HT1080 (cell line): ENCODE measurements at places on chromosomes 5 and 9.

- peak; percentile 100 for DNase-seq
Measured at GRCh38 chr5:167699432-167699831, 592.0 kb upstream of the WWC1 start.

GRCh38 chr5:138772986-138773594, 19.9 kb downstream of the CTNNA1 start:
- DNase-seq, result no peak

DNA sequence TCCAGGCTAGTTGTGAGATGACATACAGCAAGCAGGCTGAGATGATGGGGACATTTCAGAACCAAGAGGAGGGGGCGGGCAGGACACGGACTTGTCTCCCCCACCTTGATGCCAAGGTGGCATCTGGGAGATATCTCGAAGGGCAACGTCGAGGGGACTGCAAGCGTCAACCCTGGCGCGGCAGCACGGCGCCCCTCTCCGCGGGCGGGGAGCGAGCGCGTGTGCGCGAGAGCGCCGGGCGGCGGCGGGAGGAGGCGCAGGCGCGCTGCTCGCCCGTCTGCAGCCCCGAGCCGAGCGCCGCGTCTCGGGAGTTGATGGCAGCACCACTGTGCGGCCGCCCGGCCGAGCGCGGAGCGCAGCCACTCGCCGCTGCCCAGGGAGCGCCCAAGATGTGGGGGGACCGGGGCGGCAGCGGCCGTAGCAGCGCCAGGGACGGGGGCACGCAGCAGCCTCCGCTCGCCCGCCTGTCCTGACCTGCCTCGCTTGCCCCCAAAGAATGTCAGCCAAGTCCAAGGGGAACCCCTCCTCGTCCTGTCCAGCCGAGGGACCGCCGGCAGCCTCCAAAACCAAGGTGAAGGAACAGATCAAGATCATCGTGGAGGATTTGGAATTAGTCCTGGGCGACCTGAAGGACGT, at the start of gene PRR16:
Gene PRR16, plus strand, starts transcription at position 310 of the 636 bp plus-strand sequence.
- DNase-seq, result peak; percentile 63

DNA sequence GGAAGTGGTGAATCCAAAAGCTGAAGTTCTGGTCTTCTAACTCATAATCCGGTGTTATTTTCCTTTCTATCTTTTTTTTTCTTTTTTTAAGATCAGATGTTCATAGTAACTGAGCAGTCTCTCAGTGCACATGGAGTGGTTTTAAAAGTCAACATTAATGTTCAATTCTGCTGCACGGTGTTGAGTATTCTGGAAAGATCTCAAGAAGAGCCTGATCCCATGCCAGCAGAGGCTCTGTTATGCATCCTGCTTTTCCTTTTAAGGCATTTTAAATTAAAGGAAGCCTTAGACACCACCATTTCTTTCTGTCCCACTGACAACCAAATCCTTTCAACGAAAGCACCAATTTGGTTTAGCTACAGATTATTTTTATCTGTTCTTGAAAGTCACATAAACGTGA, 33.4 kb downstream of the SEMA5A start:
- no peak for DNase-seq

DNA sequence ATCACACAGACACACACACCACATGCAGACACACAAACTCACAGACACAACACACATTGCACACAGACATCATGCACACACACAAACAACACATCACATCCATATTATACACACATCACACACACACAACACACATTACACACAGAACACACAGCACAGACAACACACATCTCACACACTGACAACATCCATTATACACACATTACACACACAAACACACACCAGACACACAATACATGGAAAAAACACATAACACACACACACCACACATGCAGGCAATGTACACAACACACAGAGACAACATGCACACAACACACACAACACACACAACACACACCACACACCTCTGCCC, 4.8 kb upstream of the CCDC187 start:
- DNase-seq, result no peak
